Memory B cell (primary cell): ENCODE measurements at places on chromosomes 1 and 21.

GRCh38 chr1:160340866-160341265, 2.2 kb downstream of the COPA start:
- no peak for DNase-seq

GRCh38 chr1:2016123-2016522, 3.0 kb upstream of the GABRD start:
- DNase-seq = no peak

DNA sequence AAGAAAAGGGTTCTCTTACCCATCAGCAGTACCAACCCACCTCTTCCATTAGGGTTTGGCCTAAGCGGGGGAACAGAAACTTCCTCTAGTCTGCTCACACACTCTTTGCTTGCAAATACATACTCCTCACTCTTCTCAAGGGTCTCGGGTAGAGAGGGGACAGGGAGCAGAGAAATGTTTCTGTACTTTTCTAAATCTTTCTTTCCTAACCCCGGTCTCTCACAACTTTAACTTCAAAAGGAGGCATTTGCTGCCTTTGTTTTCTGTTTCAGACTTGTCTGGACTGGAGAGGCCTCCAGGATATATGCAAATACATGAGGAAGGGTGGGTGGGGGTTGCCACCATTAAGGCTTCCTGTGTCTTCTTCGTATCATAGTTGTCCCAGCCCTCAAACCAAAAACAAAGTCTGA, 10.5 kb upstream of the LAX1 start:
- DNase-seq = peak; percentile 30

GRCh38 chr21:22575165-22575584, 1577.0 kb downstream of the NCAM2 start:
- no peak for DNase-seq

GRCh38 chr1:209550519-209550918, 33.0 kb upstream of the CAMK1G start:
- no peak for DNase-seq

DNA sequence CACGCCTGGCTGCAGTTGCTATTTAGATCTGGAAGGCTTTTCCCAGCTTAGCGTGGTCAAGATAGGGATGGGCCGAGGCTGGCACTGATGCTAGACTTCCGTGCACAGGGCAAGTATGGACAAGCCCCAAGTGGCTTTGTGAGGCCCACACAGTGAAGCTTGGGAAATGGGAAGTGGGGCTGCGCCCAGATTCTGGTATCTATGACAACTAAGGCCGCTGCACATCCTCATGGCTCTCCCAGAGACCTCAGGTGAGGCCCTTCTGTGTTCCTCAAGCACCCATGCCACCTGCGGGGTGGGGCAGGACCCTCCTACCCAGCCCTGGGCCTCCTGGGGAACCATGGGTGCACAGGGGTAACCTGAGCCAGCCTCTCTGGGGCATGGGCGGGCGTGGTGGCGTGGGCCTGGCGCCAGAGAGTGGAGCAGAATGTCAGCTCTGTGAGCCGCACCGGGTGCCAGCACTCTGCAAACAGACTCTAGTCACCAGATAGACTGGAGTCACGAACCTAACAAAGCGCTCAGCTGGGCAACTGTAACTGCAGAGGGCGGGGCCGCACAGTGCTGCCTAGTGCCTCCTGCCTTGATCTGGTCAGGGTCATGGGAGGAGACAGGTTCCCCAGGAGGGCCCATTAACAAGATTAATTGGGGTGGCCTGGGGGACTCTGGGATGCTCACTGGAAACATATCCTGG, 46.4 kb downstream of the ELF3 start:
- no peak for DNase-seq

- no peak for DNase-seq
Measured at GRCh38 chr1:227077783-227078182, 137.7 kb downstream of the COQ8A start.

- DNase-seq = no peak
Measured at GRCh38 chr1:240091614-240092300, at the start of gene FMN2. FMN2 (plus strand) TSS chr1:240091883; CDS start chr1:240092110, 227 bp downstream.

- no peak for DNase-seq
Measured at GRCh38 chr1:171898941-171899340, 57.6 kb downstream of the DNM3 start.

DNA sequence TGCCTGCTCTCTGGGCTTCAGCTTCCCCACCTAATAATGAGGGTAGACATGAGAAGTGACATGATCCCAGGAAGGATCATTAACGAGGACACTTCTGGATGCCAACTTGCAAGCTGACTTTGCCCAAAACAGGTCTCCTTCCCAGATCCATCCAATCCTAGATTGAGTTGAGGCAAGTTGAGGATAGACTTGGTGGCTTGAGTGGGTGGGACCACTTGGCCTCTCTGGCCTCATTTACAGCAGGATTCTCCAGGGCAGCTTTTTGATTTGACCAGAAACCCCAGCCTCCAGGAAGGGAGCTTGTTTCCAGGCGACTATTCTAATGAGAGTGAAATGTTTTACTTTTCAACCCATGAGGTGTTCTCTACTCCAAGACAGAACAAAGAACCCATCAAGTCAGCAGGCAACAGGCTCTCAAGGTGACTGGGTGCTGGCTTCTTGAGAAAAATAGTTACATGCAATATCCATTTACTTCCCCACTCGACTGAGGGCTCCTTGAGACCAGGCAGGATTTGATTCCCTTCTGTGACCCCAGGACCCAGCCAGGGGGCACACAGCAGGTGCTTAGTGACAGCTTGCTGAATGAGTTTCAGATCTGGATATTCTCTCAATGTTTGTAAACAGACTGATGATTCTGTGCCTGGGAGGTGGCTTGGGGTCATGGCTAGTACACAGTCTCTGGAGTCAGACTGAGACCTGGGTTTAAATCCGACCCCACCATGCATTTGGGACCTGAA, 128.2 kb downstream of the DMRTB1 start:
- DNase-seq = no peak

GRCh38 chr1:106753066-106753465, 303.4 kb upstream of the PRMT6 start:
- DNase-seq = no peak
